GM12865 (cell line): ENCODE measurements at places on chromosomes 4 and X.

DNA sequence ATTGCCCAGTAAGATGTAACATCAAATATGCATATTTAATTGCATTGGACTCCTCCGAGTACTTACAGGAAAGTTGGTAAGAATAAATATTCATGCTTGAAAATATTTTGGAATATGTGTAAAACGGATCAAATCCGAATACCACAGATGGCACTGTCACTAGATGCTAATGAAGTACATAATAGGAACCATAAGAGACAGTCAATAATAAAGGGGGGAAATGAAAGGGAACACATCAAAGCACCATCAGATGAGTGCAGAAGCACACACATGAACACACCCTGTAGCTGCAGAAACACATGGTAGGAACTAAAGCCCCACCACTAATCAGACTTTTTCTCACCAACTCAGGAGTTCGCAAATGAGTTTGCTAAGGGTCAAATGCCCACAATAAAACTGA is 52.2 kb upstream of the PAGE5 start:
- no peak for DNase-seq

DNA sequence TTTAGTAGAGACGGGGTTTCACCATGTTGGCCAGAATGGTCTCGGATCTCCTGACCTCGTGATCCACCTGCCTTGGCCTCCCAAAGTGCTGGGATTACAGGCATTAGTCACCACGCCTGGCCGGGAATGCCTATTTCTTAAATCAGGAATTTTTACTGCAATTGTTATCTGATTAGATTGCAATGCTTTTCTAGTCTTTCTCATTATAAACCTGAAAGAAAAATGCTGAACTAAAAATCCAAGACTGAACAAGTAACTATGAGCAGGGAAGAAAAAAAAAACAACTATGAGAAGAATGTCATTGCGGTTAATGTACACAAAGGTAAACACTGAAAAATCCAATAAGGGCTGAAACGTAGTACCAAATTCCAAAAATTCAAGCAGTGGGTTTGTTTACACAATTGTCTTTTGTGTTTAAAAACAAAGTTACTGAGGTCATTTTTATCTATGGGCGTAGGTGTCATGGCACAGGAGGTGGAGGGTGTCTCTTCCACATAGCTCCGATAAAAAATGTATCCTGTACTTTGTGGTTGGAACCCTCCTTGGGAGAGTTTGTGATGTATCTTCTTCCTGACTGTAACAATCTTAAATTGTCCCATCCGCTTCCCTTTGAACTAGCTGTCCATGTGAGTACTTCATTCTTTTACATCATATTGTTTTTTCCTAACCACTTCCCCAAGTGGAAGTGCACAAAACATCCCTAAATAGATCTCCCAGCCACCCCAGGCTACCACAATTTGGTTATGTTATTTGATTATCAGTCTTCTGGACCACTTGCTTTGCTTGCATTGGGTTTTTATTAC is 11.1 kb upstream of the TMEM156 start:
- no peak for DNase-seq

- DNase-seq = no peak
Observed at GRCh38 chr4:1318046-1318375, 28.3 kb downstream of the MAEA start.

DNA sequence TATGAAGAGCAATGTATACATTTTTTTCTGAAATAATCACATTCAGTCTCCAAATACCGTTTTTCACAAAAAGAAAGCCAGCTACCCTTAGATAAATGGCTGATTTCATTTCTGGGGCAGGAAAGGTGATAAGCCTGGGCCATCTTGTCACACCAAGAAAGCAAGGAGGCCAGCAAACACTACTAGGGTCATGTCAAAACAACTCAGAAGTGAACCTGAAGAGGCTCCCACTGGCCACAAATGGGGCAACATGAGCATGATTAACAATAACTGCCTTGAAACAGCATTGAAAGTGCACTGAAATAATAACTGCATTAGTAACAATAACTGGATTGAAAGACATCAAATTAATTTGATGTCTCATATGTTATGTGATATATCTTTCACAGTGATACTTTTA is 39.3 kb downstream of the SH3KBP1 start:
- peak; percentile 54 for DNase-seq

DNA sequence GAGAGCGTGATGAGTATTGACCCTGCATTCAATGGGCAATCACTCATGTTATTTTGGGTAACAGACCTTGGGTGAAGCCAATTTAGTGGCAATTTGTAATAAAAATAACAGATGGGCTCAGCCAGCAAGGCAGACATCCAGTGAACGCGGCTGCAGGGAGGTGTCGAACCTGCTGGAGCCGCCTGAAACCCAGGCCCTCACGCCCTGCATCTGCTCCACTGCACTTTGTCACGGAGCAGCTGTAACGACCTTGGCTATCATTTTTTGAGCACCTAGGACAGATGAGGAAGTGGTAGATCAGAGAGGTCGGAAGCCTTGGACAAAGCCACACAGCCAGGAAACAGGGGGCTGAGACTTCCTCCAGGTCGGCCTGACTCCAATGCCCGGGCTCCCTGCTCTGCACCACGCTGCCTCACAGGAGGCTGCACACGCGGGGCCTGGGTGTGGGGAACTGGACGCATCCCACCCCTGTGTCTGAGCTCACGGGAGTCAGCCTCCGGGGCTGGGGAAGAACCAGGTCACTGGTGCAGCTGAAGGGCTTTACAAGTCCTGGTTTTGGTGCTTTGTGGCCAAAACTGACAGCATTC is 19.4 kb downstream of the HMX1 start:
- no peak for DNase-seq

GRCh38 chr4:95548738-95549245 is at the start of gene UNC5C:
Gene UNC5C (minus strand): TSS chr4:95548973.
- peak; percentile 4 for DNase-seq

- DNase-seq = no peak
Observed at GRCh38 chr4:184103527-184104264, 114.0 kb downstream of the ENPP6 start.

DNA sequence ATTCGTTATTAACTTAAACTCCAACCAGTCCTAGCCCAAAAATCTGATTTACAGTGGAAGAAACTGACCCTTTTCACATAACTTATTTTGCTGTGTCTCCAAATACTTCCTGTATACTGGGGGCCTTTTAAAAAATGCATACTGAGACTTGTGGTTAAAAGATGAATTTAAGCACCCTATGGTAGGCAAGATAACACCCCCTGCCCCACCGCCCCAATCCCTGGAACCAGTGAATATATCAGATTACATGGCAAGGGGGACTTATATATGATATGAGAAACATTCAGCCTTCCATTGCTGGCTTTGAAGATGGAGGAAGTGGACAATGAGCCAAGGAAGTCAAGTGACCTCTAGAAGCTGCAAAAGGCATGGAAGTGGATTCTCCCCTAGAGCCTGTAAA is 3.1 kb upstream of the CLCN3 start:
- no peak for DNase-seq

DNA sequence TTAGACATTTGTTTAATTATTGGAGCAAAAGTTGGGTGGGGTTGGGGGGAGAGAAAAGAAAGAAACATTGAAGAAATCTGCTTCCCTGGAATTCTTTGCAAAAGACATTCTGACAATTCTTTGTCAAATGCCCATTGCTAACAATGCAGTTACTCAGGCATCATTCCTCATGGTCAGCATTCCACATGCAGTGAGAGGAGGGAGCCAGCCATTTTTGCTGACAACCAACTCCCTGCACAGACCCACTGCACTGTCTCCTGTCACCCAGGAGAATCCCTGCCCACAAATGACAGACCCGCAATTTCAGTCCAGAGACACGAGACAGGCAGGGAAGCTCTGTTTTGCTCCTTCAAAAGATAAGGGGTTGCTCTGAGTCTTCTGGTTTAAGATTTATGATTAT is 985.1 kb upstream of the SLIT2 start:
- DNase-seq = no peak

DNA sequence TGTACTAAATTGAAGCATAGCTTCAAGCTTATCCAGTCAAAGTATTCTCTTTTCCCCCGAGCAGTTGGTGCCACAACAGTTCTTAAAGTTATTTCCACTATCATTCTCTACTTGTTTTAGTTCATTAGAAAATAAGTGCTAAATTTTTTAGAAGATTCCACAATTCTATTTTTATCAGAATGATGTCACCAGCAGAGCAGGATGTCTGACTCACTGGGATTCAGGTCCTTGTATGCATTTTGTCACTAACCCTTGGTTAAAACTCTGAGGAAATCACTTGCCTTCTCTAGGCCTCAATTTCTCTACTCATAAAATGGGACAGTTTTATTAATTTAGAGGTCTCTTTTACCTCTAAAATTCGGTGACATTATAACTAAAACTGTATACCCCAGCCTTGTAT is 3.4 kb downstream of the DDX53 start:
- no peak for DNase-seq

DNA sequence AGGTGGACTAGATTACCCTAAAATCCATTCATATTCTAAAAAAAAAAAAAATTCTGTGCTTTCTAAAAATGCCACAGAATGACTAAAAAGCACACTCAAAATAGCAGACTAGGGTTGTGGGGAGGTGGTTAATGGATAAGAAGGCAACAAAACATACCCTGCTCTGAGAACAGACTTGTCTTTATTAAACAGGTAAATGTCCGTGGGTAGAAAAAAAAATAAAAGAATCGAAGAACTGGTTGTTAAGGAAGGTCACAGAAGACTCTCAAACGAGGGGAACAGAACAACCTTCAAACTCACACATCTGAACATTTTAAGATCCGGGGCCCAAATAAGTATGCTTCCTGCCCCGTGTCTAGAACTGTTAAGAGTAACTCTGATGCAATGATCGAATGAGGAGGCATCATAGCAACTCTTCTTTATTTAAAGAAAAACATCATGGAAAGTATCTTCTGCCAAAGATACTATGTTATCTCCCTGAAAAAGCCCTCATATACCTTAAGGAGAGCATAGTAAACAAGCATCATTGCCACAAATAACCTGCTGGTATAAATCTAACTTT is 68.4 kb downstream of the ELF2 start:
- DNase-seq = no peak

GRCh38 chr4:78482281-78482680 is 69.3 kb upstream of the ANXA3 start:
- no peak for DNase-seq

DNA sequence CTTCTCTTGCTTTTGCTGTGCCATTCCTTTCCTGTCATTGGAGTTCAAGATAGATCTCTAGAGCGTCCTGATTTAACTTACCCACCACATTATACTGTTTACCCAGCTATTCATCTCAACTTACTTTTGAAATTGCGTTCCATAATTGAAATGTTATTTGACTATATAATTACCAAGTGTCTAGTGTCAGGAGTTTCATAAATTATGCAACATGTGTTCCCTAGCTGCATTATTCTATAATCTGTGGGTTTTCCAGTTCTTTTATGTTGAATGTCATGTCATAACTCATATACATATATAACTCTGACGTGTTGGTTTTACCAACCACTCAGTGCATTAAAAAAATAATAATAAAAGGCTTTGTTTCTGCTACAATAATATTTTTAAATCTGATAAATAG is 285.9 kb upstream of the ARSJ start:
- no peak for DNase-seq
